ENCODE measurements at places on chromosomes 1 and 21. TPM values are rescaled to one million over a fixed set of nuclear protein-coding genes. Genes with fewer than 3 reads are reported as not detected.

The ANKRD34A gene
- 0.77 TPM for total RNA-seq

The NBPF4 gene
- 0.88 TPM for total RNA-seq

The C1QB gene
- not detected for total RNA-seq

The TTC22 gene
- 8.8 TPM for total RNA-seq

The GJA8 gene
- not detected for total RNA-seq

The TMEM52 gene
- 5.8 TPM for total RNA-seq

The ZFP69B gene
- total RNA-seq = 1.2 TPM

The CRP gene
- total RNA-seq = not detected

DNA sequence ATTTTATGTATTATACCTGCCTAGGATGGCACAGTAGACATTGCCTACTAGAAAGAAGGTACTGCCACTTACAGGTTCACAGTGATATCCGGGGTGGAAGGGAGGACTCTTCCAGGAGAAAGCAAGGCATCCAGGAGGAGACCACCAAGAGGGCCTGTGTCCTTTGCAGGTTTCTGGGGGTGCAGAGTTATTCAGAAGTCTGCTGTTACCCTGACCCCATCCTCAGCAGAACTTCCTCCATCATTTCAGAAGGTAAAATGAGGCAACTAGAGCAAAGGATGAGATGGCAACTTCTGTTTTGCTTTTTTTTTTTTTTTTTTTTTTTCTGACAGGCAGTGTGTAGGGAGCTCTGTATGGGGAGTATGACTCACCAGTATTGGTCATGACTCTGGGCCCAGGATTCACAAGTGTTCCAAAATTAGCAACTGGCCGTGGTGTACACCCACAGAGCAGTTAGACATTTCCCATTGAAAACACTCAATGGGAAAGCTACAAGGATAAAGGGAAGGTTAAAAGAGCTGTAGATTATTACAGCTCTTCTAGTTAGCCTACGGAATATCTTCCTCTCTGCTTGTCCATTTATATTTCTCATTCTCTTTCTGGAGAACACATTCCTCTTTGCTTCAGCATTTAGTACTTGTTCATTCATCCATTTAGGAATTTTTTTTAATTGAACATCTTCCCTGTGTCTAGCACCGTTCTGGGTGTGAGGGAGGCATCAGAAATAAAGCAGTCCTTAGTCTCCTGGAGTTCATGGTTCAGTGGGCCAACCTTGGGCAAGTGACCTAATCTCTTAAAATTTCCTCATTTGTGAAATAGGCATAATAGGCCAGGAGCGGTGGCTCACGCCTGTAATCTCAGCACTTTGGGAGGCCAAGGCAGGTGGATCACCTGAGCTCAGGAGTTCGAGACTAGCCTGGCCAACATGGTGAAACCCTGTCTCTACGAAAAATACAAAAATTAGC is 50.5 kb upstream of the PPP2R5A start:
- H3K36me3 ChIP-seq = no peaks in the 10 kb centered on the region
- peaks cover 37% of the 10 kb centered on the region for H3K4me1 ChIP-seq
- no peaks in the 10 kb centered on the region for H3K27me3 ChIP-seq
- no peak overlapping the region for H3K27ac ChIP-seq

DNA sequence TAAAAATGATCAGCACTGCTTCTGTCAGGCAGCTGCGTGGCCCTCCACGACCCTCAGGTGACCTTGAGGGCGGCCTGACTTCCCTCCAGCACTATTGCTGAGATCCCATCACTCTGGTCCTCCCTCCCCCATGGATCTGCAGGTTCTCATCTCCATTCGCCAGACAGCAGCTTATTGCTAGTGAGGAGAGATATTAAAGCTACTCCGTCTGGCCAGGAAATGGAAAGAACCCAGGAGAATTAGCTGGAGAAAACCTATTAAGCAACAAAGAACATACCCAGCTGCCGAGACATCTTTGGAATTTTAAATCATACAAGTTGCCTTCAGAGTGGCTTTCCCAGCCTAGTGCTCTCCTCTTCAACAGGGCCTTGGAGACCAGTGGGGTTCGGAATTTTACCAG is 25.7 kb upstream of the KCNN3 start:
- H3K4me1 ChIP-seq = no peaks in the 10 kb centered on the region
- no peak for DNase-seq
- H3K4me3 ChIP-seq = no peak overlapping the region
- no peaks in the 10 kb centered on the region for H3K36me3 ChIP-seq

DNA sequence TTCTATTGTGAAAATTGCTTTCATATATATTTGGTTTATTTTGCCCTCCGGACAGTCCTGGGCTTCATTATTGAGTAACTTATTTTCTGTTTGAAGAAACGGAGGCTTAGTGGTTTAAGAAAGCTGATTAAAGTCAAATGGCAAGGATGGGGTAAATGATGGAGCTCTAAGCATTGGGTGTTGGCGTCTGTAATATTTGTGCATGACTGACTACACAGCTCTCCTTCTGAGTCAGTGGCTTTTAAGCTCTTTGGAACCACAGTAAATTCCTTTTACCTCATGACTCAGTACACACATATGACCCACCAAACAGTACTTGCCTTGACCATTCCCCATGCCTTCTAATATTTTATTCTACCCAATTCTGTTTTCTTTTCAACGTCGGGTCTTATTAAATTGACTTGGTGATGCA is 21.0 kb downstream of the B3GALT5 start:
- no peak for DNase-seq
- H3K4me3 ChIP-seq = no peak overlapping the region
- H3K27me3 ChIP-seq = no peaks in the 10 kb centered on the region
- H3K27ac ChIP-seq = no peak overlapping the region
- H3K4me1 ChIP-seq = peaks cover 29% of the 10 kb centered on the region
- no peaks in the 10 kb centered on the region for H3K36me3 ChIP-seq

GRCh38 chr1:106754957-106755356 is 301.5 kb upstream of the PRMT6 start:
- H3K4me1 ChIP-seq = no peaks in the 10 kb centered on the region
- H3K36me3 ChIP-seq = no peaks in the 10 kb centered on the region
- H3K27ac ChIP-seq = no peak overlapping the region
- H3K27me3 ChIP-seq = no peaks in the 10 kb centered on the region

- no peak overlapping the region for H3K27ac ChIP-seq
- H3K4me3 ChIP-seq = no peak overlapping the region
- no peaks in the 10 kb centered on the region for H3K27me3 ChIP-seq
Observed at GRCh38 chr1:119631433-119632102, 16.5 kb downstream of the ZNF697 start.

GRCh38 chr1:6489799-6490180 is 1.7 kb downstream of the PLEKHG5 start:
- H3K36me3 ChIP-seq = no peaks in the 10 kb centered on the region
- H3K4me3 ChIP-seq = peak overlapping the region; percentile 53
- no peak overlapping the region for H3K27ac ChIP-seq
- H3K4me1 ChIP-seq = peaks cover 10% of the 10 kb centered on the region

DNA sequence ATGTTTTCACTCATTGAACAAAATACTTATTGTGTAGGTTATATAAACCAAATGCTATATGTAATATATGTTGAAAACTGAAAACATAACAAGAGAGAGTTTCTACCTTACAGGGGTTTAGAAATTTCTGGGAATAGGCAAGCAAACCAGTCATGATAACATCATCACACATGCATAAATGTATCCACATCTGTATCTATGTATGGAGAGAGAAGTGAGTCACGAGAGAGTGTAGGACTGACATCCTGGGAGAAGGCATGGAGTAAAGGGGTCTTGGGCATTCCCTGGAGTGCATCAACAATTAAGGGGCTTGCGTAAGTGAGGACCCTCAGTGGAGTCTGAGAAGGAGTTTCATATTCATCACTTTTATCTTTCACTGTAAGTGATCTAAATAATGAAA is 65.5 kb downstream of the PCNX2 start:
- H3K36me3 ChIP-seq = no peaks in the 10 kb centered on the region
- no peak overlapping the region for H3K4me3 ChIP-seq
- no peak for DNase-seq
- peaks cover 14% of the 10 kb centered on the region for H3K4me1 ChIP-seq
- no peaks in the 10 kb centered on the region for H3K27me3 ChIP-seq

GRCh38 chr1:164361927-164362326 is 197.1 kb upstream of the PBX1 start:
- no peaks in the 10 kb centered on the region for H3K4me1 ChIP-seq
- no peaks in the 10 kb centered on the region for H3K36me3 ChIP-seq
- no peak for DNase-seq
- H3K27ac ChIP-seq = no peak overlapping the region

GRCh38 chr1:182962554-182963115 is 9.7 kb upstream of the SHCBP1L start:
- H3K4me1 ChIP-seq = peaks cover 36% of the 10 kb centered on the region
- DNase-seq = peak; percentile 78
- no peaks in the 10 kb centered on the region for H3K36me3 ChIP-seq
- H3K4me3 ChIP-seq = peak overlapping the region; percentile 21
- H3K27me3 ChIP-seq = no peaks in the 10 kb centered on the region
- peak overlapping the region; percentile 58 for H3K27ac ChIP-seq

DNA sequence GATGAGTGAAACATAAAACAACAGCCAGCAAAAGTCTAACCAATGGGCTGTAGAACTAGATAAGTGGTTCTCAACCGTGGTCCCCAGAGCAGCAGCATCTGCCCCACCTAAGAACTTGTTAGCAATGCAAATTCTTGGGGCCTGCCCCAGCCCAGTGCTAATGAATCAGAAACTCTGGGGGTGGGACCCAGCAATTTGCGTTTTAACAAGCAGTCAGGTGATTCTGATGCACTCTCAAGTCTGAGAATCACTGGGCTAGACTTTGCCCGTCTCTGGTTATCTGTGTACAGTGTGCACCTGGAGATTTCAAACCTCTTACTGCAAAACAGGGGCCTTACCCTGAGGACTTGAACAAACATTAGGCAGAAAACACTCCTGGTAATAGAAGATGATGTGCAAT is 66.5 kb downstream of the PLXNA2 start:
- no peaks in the 10 kb centered on the region for H3K27me3 ChIP-seq
- peak overlapping the region; percentile 78 for H3K27ac ChIP-seq
- no peaks in the 10 kb centered on the region for H3K36me3 ChIP-seq
- DNase-seq = peak; percentile 74

- no peak overlapping the region for H3K27ac ChIP-seq
- H3K36me3 ChIP-seq = no peaks in the 10 kb centered on the region
- no peaks in the 10 kb centered on the region for H3K27me3 ChIP-seq
- no peak overlapping the region for H3K4me3 ChIP-seq
- DNase-seq = no peak
- peaks cover 14% of the 10 kb centered on the region for H3K4me1 ChIP-seq
Observed at GRCh38 chr21:42475526-42476387, 20.3 kb downstream of the RSPH1 start.

GRCh38 chr1:119226913-119227312 is 86.5 kb upstream of the WARS2 start:
- H3K4me1 ChIP-seq = no peaks in the 10 kb centered on the region
- no peak overlapping the region for H3K27ac ChIP-seq
- no peaks in the 10 kb centered on the region for H3K27me3 ChIP-seq
- DNase-seq = no peak

DNA sequence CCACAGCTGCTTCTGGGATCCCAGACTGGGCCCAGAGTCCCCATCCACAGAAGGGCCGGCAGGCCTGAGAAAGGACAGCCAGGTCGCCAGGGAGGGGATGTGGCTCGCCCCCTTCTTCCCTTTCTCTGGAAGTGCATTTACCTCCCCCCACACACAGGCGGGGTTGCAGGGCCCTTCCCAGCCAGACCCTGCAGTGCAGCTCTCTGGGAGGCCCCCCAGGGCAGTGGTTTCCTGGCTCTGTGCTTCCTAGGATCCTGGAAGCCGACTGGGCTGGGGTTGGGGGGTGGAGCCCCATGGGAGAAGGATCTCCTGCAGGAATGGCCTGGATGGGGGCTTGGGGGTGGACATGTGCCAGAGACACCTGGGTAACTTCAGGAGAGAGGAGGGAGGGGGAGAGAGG is 4.2 kb upstream of the COL6A1 start:
- DNase-seq = no peak
- no peaks in the 10 kb centered on the region for H3K36me3 ChIP-seq
- no peaks in the 10 kb centered on the region for H3K27me3 ChIP-seq
- no peak overlapping the region for H3K27ac ChIP-seq
- H3K4me3 ChIP-seq = no peak overlapping the region

DNA sequence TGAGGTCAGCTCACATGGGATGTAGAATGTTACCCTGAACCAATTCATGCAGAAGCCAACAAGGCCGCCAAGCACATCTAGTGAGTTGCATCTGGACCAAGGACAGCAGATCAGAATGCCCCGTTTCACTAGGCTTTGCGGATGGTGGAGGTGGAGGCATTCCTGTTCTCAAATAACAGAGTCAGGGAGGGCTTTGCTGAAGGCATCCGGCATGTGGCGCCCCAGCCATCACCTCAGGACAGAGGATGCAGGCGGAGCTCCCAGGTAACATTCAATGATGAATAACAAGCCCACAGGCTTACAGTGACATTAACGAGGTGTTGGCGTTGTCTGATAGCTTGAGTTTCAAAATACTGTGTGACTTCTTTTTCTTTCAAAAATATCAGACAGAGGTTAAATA is 476.2 kb downstream of the CAMTA1 start:
- no peak for DNase-seq
- no peaks in the 10 kb centered on the region for H3K27me3 ChIP-seq
- H3K27ac ChIP-seq = no peak overlapping the region
- no peaks in the 10 kb centered on the region for H3K4me1 ChIP-seq

DNA sequence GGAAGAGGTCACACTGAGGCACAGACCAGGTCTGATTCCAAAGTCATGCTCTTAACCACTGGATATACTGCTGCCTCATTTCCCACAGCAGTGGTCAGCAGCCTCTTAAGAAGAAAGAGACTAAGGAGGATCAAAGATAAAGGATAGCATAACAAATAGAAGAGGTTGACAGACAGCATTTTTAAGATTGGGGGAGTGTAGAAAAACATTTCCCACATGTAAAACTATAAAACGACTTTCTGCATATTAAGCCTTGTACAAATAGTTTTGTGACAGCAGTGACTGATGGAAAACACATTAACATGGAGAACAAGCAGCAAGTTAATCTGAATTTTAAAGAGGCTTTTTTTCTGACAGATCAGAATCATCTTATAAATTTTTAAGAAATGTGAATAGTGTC is 92.0 kb downstream of the SELENOF start:
- H3K27me3 ChIP-seq = no peaks in the 10 kb centered on the region
- peaks cover 32% of the 10 kb centered on the region for H3K4me1 ChIP-seq
- no peaks in the 10 kb centered on the region for H3K36me3 ChIP-seq
- H3K4me3 ChIP-seq = no peak overlapping the region
- H3K27ac ChIP-seq = no peak overlapping the region
- DNase-seq = no peak

GRCh38 chr1:41239988-41240610 is 2.0 kb downstream of the SCMH1 start:
- H3K27ac ChIP-seq = no peak overlapping the region
- H3K27me3 ChIP-seq = no peaks in the 10 kb centered on the region
- H3K36me3 ChIP-seq = no peaks in the 10 kb centered on the region
- peaks cover 56% of the 10 kb centered on the region for H3K4me1 ChIP-seq
- DNase-seq = peak; percentile 38
